ENCODE measurements at places on chromosomes 1 and 21.

DNA sequence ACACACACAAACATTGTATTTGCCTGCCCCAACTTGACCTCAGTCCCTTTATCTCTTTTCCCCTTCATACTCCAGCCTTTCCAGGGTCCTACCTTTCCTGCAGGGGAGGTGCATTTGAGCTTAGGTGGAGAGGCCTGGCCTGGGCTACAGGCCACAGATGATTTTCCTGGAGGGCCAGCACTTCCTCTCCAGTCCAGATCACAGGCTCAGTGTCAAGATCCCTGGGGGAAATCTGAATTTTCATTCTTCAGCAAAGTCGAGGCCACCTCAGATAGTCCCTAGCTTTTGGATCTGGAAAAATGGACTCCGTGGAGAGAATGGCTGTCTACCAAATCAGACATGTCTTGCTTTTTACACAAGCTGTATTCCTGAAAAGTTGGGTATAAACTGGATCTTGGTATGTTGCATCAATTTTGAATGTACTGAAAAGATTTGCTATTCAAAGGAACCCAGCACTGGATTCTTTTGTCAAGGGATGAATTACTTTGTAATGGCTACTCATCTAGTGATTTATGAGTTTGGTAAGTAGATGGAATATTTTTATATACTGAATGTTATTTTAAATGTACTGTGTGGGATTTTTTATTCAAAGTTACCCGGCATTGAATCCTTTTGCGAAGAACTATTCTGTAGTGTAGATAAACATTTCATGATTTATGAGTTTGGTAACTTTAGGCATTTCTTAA, 78.7 kb downstream of the DDR2 start:
- DNase-seq: peak; percentile 32

GRCh38 chr21:39175154-39175553, 8.1 kb downstream of the PSMG1 start:
- peak; percentile 39 for DNase-seq

DNA sequence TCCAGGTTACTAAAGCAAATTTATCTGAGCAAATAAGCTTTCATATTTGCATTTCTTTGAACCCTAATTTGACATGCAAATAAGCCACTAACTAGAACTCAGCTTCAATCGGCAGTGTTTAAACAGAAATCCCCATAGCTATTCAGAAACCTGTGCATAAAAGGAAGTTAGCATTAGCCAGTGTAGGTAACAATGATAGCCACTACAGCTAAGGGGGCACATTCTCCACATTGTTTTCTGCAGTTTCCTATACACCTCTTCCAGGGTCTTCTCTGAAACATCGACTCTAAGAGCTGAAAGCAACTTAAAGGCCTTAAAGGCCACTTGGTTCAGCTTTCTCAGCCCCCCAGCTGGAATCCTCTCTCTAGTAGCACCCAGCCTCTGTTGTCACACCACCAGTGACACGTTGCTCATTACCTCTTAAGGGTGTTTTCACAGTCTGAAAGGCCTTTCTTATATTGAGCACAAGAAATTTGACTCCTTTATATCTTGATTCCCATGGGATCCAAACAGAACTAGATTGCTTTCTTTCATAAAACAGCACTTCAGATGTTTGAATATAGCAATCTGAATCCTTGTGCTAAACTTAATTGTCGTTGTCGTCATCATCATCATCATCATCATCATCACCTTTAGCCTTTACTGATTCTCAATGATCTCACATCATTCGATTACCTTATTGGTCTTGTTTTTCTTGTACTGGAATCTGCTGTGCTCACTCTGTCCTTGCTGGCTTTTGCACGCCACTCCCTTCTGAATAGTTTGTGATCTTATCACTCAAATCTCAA, 93.9 kb upstream of the DAB1 start:
- no peak for DNase-seq

DNA sequence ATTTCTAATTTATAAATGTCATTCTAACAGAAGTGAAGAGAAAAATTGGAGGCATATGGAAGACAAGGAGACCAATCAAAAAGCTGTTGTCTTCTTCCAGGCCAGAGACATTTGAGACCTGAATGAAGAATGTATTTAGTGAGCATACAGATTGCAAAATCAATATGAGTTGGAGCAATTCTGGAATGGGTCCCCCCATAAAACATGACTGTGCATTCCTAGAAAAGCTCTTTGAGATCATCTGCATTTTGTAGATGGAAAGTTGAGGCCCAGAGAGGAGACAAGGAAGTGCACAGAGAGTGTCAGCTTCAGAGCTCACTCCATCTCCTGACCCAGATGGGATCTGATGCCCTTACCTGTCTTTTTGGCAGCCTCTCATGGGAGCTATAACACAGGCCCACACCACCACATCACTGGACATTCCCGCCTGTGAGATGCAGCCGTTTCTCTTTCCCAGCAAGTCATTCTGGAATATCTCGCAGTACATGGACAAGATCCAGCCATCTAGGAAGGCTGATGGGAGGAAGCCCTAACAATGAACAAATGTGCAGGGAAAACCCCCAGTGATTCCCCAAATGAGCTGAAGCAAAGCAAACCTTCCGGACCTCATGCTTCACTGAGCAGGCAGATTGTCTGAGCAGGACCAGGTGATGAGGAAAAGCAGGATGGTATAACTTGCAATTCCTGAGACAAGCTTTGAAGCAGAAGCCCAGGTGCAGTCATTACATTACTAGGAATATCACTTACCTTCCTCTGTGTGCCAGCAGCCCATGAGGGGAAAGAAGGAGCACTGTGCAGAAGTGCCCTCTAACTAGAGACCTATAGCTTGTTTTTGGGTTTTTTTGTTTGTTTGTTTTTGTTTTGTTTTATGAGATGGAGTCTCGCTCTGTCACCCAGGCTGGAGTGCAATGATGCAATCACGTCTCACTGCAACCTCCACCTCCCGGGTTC, 445.6 kb downstream of the PLPP3 start:
- peak; percentile 33 for DNase-seq

- DNase-seq: peak; percentile 50
Measured at GRCh38 chr1:236868625-236869467, 73.8 kb downstream of the MTR start.

DNA sequence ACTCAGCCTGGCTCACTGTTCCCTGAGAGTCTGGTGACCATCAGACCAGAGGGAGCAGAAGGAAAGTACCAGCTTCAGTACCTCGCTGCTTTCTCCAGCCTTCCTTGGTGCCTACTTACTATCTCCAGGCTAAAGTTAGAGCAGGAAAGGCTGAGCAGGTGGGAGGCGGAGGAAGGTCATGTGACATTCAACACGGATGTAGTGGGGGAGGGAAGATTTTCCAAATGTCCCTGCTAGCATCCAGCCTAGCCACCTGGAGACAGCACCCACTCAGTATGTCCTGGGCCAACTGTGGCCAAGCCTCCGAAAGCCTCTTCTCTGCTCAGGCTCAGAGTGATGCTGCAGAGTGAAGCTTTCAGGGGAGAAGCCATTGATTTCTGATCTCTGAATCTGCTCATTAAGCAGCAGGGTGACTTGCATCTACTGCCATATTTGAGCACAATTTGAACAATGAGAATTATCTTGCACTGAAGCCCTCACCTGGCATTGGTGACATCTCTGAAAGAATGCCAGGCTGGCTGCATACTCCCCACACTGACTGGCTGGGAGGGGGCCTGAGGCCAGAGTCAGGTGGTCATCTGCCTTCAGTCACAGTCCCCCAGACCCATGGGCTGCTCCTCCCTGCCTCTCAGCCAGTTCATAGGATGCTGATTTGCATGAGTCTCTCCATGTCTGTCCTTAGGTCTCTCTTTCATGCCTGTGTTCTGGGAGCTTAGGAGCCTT, 86.2 kb downstream of the KCND3 start:
- no peak for DNase-seq

DNA sequence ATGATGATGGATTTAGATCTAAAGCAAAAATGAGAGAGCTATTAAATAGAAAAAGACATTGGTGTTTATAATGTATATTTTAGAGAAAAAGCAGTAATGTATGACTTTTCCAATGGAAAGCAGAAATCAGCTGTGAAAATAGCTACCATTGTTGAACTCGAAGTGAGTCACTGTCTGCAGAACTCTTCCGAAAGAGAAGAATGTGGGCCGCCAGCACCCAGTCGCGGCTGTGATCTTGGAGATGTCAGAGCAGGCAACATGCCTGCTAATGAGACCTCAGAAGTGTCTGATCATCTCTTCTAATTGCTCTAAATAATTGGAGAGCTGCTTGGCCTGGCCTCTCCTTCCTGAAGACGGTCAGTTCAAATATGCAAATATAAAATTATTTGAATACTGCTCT, 333.6 kb upstream of the RUNX1 start:
- DNase-seq: no peak

DNA sequence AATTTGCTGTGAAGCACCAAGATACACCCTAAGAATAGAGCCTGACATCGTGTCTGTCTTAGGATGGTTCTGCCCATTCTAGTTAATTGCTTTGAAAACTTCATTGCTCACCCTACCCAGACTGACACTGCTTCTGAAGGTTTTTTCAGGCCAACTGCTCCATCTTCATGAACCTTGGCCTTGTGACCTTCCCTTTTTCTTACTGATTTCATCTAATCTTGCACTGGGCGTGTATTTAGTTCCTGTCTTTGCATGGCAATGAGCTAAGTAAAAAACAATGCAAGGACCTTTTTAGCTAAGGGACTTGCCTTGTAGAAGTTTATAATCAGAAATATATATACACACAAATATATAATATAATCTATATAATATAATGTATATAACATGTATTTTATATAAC, 108.0 kb downstream of the PBX1 start:
- DNase-seq: no peak

GRCh38 chr1:109570414-109570813, 22.0 kb downstream of the GNAI3 start:
- no peak for DNase-seq

Data from fibroblast of skin of right quadriceps (primary cell).